GM23338 (cell line): ENCODE measurements at places on chromosomes 1 and 21.

DNA sequence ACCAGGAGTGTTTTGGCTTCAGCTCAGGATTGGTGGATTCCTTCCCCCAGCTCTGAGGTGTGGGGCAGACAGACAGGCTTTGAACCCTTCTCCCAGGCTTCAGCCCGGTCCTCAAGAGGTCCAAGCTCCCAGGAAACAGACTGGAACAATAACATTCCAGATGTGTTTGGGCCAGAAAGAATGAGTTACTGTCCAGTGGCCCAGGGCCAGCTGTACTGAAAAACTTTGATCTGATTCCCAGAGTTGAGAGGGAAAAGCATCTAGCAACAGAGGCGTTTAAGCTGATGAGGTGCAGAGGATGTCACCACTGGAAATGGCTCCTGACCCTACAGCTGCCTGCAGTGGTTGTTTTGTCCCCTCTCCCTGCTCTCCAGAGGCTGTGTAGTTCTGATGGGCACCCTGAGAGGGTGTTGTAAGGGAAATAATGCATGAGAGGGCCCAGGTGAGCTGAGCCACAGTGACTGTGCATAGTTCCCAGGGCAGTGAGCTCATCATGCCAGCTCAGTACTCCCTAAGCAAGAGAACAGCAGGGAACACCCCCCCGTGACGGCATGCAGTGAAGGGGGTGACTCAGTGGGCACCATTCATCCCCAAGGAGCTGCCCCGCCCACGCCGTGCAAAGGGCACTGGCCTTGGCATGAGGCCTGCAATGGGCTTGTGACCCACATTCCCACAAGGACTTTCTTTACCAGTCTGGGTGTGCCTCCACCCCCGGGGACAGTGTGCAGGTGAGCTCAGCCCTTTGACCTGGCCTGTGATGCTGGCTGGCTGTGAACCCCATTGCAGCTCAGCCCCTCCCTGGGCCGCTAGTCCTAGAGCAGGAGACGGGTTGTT lies 13.8 kb upstream of the SFN start:
- peaks cover 9% of the 10 kb centered on the region; the same call in 1 of the 2 replicates for H3K36me3 ChIP-seq
- no peak overlapping the region for H3K4me3 ChIP-seq
- H3K27ac ChIP-seq = no peak overlapping the region
- peaks cover 2% of the 10 kb centered on the region; the same call in 1 of the 2 replicates for H3K4me1 ChIP-seq
- no peaks in the 10 kb centered on the region for H3K27me3 ChIP-seq
- DNase-seq = no peak

DNA sequence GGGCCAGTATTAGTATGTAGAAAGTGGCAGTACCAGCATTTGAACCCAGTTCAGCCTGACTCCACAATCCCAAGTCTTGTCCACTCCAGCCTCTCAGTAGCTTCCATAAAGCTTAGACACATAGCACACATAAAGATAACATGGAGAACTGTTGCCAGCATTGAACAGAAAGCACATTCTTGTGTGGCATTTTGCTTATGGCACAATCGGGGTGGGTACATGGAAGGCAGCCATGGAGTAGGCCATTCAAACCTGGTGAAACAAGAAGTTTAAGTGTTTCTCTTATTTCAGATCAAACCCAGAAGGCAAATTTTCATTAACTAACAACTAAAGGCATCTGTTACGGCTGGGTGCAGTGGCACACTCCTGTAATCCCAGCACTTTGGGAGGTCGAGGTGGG lies 102.7 kb downstream of the HIVEP3 start:
- no peaks in the 10 kb centered on the region for H3K4me1 ChIP-seq
- H3K36me3 ChIP-seq = no peaks in the 10 kb centered on the region
- H3K27me3 ChIP-seq = no peaks in the 10 kb centered on the region
- H3K4me3 ChIP-seq = no peak overlapping the region

- DNase-seq = peak; percentile 98
- H3K27ac ChIP-seq = no peak within 1 kb of the TSS
- peaks cover 14% of the 10 kb centered on the region for H3K4me1 ChIP-seq
- no peaks in the 10 kb centered on the region for H3K36me3 ChIP-seq
- peak within 1 kb of the TSS; percentile 68 for H3K4me3 ChIP-seq
Measured at GRCh38 chr1:43285269-43285990, at the start of gene C1orf210. C1orf210 (minus strand) TSS chr1:43285581; CDS start chr1:43283270, 2,311 bp downstream.

GRCh38 chr1:38031513-38031866 lies 15.1 kb downstream of the POU3F1 start:
- no peaks in the 10 kb centered on the region for H3K27me3 ChIP-seq
- no peak overlapping the region for H3K4me3 ChIP-seq
- DNase-seq = no peak
- no peak overlapping the region for H3K27ac ChIP-seq

GRCh38 chr1:34885405-34886247 lies 26.1 kb upstream of the SMIM12 start:
- no peaks in the 10 kb centered on the region; the same call in 1 of the 2 replicates for H3K27me3 ChIP-seq
- H3K4me3 ChIP-seq = peak overlapping the region; percentile 92
- peak; percentile 90 for DNase-seq
- H3K27ac ChIP-seq = no peak overlapping the region
- no peaks in the 10 kb centered on the region for H3K36me3 ChIP-seq
- no peaks in the 10 kb centered on the region; the same call in 1 of the 2 replicates for H3K4me1 ChIP-seq

GRCh38 chr1:61265665-61266064 lies 183.3 kb downstream of the NFIA start:
- H3K27me3 ChIP-seq = no peaks in the 10 kb centered on the region

GRCh38 chr1:68600049-68600661 lies 103.3 kb upstream of the DEPDC1 start:
- H3K36me3 ChIP-seq = no peaks in the 10 kb centered on the region
- no peaks in the 10 kb centered on the region for H3K27me3 ChIP-seq
- no peak overlapping the region for H3K27ac ChIP-seq
- H3K4me1 ChIP-seq = peaks cover 8% of the 10 kb centered on the region

- H3K4me1 ChIP-seq = peaks cover 14% of the 10 kb centered on the region
- no peak overlapping the region for H3K4me3 ChIP-seq
- H3K36me3 ChIP-seq = no peaks in the 10 kb centered on the region
- DNase-seq = no peak
- H3K27ac ChIP-seq = no peak overlapping the region
- H3K27me3 ChIP-seq = no peaks in the 10 kb centered on the region
Measured at GRCh38 chr1:24329797-24330543, 10.8 kb downstream of the GRHL3 start.

DNA sequence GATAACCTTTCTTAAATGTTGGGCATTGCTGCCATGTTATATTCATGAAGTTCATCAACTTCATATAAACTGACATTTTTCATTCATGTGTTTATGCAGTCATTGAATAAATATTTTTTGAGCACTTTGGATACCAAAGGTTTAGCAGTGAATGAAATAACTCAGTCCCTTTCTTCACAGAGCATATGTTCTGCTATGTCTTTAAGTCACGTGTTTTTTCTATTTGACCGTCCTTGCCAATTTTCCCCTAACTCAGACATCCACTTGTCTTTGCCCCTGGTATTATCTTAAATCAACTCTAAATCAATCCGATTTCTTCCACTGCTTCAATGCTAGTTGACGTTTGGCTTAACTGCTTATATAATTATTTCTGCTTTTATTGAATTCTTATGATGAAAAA lies 16.6 kb downstream of the ADARB1 start:
- no peaks in the 10 kb centered on the region for H3K27me3 ChIP-seq
- H3K27ac ChIP-seq = no peak overlapping the region
- DNase-seq = no peak
- H3K4me3 ChIP-seq = no peak overlapping the region

DNA sequence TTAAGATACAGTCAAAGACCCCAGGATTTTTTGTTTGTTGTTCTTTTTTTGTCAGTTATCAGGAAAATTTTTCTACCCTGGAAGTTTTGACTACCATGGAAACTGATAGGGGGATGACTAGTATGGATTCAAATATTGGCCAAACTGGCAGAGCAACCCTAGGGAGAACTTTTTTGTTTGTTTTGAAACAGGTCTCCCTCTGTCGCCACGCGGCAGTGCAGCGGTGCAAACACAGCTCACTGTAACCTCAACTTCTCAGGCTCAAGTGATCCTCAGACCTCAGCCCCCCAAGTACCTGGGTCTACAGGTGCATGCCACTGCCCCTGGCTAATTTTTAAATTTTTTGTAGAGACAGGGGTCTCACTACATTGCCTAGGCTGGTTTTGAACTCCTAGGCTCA lies 46.6 kb downstream of the TOR3A start:
- H3K27me3 ChIP-seq = no peaks in the 10 kb centered on the region
- no peak for DNase-seq
- H3K27ac ChIP-seq = no peak overlapping the region
- no peak overlapping the region for H3K4me3 ChIP-seq

GRCh38 chr1:167171286-167171929 lies 49.3 kb upstream of the POU2F1 start:
- H3K4me1 ChIP-seq = peaks cover 13% of the 10 kb centered on the region
- H3K36me3 ChIP-seq = no peaks in the 10 kb centered on the region
- no peak overlapping the region for H3K4me3 ChIP-seq
- DNase-seq = peak; percentile 5
- no peaks in the 10 kb centered on the region for H3K27me3 ChIP-seq

- no peak for DNase-seq
- no peaks in the 10 kb centered on the region for H3K27me3 ChIP-seq
- H3K4me3 ChIP-seq = no peak overlapping the region
- H3K36me3 ChIP-seq = peaks cover 24% of the 10 kb centered on the region
- H3K4me1 ChIP-seq = no peaks in the 10 kb centered on the region
- H3K27ac ChIP-seq = no peak overlapping the region
Measured at GRCh38 chr1:229642376-229642775, 16.3 kb downstream of the URB2 start.

DNA sequence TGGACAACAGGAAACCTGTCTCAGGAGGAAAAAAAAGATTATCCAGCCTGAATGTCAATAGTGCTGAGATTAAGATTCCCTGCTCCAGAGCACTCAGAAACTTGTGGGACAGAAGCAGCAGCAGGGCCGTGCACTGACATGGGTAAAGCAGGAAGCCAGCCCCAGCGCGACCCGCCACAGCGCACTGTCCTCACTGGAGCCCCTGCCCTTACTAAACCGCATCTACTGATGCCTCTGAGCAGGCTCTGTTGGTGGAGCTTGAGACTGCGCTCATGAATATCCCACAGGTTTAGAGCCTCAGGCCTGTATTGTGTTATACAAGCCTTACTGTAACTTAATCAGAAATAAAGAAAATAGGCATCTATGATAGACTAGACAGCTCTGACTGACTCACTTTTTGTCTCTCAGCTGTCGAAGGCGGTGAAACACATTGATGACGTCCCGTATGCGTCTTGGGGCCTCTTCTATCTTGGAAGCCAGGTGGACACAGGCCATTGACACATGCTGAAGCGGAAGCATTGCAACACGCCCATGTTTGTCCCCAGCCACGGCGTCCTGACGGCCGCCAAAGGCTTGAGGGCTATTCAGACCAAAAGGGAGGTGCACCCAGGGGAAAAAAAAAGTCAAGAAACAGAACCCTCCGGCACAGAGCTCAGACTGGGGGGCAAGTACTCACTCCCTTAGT lies 1.2 kb downstream of the CCNL2 start:
- peak overlapping the region; percentile 97 for H3K4me3 ChIP-seq
- no peaks in the 10 kb centered on the region for H3K27me3 ChIP-seq
- no peak overlapping the region for H3K27ac ChIP-seq
- peaks cover 14% of the 10 kb centered on the region; the same call in 1 of the 2 replicates for H3K4me1 ChIP-seq
- no peak for DNase-seq

DNA sequence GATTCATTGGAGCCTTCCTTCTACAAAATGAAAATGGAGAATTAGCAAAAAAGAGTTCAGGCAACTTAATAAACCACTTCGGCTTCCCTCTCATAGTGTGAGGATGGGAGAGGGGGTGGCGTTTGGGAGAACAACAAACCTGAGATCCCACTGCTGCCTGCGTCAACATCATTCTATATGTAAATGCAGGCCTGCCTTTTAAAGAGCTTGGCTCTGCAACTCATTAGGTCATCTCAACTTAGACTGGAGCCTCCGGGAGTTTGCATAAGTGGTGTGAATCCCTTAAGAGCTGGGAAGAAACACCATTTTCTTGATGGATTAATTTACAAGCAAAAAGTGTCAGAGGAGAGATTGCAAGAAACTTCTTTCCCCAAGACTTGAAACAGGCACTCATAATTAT lies 127.6 kb upstream of the DAB1 start:
- no peaks in the 10 kb centered on the region for H3K36me3 ChIP-seq
- DNase-seq = peak; percentile 48
- H3K4me1 ChIP-seq = peaks cover 17% of the 10 kb centered on the region
- H3K27ac ChIP-seq = no peak overlapping the region

DNA sequence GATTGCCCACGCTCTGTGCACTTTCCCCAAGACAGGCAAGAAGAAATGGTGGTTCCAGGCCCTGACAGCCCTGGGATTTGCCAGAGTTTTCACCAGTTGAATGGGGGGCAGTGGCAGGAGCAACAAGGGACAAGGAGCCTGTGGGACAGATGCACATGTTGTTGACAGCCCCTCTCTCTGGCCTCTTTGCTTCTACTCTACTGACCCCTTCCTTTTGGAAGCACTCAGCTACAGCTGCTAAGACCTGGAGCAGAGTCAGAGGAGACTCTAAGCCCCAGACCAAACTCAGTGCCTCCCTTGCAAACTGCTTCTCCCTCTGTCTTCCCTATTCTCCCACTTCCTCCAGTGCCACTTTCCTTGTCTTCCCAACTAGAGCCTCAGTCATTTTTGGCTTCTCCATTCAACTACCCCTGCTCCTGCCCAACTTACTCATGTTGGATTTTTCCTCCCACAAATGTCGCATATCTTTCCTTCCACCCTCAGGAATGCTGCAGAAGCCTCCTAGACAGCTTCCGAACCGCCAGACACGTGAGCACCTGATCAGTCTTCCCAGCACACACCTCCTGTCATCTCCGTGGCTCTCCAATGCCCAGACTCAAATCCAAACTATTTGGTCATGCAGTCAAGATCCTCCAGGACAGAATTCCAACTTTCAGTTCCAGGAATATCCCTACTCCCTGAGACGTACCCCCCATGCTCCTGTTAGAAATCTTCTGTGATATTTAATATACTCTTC lies 9.1 kb downstream of the INKA2 start:
- H3K4me1 ChIP-seq = peaks cover 22% of the 10 kb centered on the region
- no peak overlapping the region for H3K4me3 ChIP-seq
- no peaks in the 10 kb centered on the region for H3K36me3 ChIP-seq
- no peak for DNase-seq

DNA sequence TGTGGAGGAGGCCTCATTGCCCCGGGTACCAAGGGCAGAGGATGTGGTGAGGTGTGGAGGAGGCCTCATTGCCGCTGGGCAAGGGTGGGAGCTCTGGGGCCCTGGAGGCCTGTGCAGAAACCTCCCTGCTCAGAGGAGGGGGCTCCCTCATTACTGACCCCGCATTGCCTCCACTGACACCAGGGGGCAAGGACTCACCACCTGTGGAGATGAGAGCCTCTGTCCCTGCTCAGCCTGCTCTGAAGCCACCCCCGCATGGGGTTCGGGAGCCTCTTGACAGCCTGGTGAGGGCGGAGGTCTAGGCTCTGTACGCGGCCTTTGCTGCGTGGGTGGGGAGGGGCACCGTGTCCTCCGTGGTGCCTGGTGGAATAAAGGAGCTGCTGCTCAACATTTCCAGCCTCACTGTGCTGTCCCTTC lies 95.0 kb upstream of the COL6A1 start:
- no peak overlapping the region for H3K27ac ChIP-seq
- DNase-seq = no peak
- no peak overlapping the region for H3K4me3 ChIP-seq
- no peaks in the 10 kb centered on the region for H3K27me3 ChIP-seq
- no peaks in the 10 kb centered on the region for H3K4me1 ChIP-seq

DNA sequence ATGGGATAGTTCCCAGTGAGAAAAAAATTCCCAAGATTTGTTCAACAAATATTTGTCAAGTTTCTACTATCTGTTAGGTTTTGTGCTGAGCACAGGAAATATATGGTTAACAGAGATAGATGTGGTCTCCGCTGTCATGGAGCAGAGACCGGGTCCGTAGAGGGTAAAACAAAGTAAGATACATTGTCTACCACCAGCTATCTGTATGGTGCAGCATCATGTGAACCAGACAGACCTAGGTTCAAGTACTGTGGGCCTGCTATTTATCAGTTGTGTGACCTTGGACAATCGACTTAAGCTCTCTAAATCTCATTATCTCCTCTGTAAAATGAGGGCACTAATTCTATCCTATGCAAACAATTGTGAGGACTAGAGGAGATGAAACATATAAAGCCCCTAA lies 109.8 kb downstream of the DUSP10 start:
- H3K4me1 ChIP-seq = peaks cover 9% of the 10 kb centered on the region; the same call in 1 of the 2 replicates
- no peak overlapping the region for H3K4me3 ChIP-seq
- DNase-seq = no peak
- no peak overlapping the region for H3K27ac ChIP-seq
